Activated naive CD8-positive, alpha-beta T cell treated with anti-CD3 and anti-CD28 coated beads for 36 hours (primary cell): ENCODE measurements at places on chromosomes 5 and 9. TPM values are rescaled to one million over a fixed set of nuclear protein-coding genes. Genes with fewer than 3 reads are reported as not detected.

LPAR1 gene
- total RNA-seq: not detected

NSG2 gene
- total RNA-seq: not detected

SLC1A1 gene
- total RNA-seq: 0.10 TPM

GLRA1 gene
- not detected for total RNA-seq

LRRC19 gene
- not detected for total RNA-seq

LRRC70 gene
- total RNA-seq: 0.34 TPM

SCGB3A2 gene
- total RNA-seq: not detected

SPINK6 gene
- not detected for total RNA-seq

UBE2R2 gene
- 34.5 TPM for total RNA-seq

SLIT3 gene
- total RNA-seq: 0.43 TPM

DDX31 gene
- total RNA-seq: 29.4 TPM

DNA sequence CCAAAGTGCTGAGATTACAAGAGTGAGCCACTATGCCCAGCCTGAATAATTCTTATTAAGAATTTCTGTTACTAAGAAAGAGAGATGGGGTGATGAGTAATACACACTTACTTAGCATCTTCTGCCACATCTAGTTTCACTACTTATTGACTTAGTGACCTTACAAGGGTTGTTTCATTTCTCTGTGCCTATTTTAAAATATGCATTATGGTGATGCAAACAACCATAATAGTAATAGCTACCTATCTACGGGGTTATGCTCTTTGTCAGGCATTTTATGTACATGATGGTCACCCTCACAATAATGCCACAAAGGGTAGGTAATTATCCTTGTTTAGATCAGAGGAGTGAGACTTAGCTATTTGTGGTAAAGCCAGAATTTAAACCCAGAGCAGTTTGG is 499.0 kb upstream of the SGCD start:
- no peak for DNase-seq

DNA sequence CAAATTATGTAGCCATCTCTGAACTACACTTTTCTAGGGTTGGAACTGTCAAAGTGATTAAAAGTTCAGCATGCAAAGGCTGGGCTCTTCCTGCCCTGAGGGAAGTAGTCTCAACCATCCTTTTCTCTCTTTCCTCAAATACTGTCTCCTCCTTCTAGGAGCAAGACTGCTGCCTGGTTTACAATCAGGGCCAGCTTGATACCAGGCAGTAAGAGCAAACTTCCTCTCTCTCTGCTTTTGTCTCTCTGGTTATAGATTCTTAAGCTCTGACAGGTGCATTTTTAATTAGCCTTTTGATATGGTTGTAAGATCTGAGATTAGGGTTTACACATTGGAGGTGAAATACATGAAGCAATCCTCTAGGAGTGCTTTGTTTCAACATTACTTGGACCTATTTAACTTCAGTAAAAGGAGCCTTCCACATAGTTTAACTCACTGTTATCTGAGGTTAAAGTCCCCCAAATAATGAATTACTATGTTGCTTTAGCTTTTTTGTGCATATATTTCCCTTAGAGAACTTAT is 436.1 kb downstream of the SPATA31D1 start:
- no peak for DNase-seq

DNA sequence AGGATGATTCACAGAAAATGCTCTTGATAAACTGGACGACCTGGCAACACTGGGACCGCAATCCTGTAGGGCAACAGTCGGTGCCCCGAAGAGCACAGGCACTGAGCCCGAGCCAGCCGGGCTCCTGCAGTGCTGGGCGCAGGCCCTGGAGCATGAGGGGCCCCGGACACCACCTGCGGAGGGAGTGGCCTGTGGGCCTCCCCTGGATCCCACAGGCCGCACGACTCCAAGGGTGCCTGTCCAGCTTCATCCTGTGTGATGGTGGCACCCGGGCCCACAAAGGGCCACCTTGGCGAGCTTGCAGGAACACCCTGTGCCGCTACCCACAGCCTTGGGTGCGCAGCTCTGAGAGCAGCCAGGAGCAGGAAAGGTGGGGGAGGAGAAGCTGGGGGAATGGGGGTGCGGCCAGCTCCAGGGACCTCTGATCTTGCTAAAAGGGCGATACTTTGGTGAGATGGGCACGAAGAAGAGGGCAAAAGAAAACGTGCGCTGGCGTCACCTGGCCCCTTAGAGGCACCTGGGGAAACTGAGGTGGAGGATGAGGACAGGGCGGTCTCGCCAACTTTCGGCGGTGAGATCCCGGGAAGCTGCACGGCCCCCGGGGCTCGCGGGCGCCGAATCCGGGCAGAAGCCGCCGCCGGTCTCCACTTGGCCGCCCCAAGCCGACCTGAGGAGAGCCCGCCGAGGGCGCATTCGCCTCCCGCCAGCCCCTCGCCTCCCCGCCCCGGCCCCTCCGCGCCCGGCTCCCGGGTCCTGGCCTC is 722 bp downstream of the TBC1D9B start:
- DNase-seq: peak; percentile 32

GRCh38 chr9:19030899-19031298 is 2.1 kb downstream of the SAXO1 start:
- DNase-seq: no peak

GRCh38 chr5:10655972-10656830 is 92.3 kb downstream of the ANKRD33B start:
- no peak for DNase-seq

DNA sequence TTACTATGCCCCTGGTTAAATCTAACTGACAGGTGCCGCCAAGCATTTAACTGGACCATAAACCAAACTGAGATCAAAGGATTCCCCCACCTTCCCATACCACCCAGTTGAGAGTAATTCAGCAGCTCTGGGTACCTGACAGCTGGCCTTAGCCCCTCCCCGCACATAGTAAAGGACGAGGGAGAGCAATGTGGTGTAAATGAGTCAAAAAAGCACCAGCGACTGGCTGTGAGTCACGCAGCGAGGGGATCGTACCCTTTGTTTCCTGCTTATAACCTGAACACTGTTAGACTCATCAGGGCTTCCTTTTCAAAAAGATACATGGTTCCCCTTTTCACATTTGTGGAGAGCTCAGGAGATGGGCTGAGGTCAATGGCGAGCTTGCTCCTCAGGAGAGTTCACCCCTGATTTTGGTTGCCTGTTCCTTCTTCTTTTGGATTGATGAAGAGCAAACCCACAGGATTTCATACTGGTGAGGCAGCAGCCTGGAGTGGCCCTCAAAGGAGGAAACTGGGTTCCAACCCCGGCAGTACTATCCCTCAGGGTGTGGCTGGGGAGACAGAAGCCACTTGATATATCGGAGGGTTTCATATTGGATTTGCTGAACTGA is 71.5 kb downstream of the ANKRD33B start:
- peak; percentile 81 for DNase-seq

GRCh38 chr5:132273631-132274030 is 16.1 kb downstream of the PDLIM4 start:
- DNase-seq: no peak

DNA sequence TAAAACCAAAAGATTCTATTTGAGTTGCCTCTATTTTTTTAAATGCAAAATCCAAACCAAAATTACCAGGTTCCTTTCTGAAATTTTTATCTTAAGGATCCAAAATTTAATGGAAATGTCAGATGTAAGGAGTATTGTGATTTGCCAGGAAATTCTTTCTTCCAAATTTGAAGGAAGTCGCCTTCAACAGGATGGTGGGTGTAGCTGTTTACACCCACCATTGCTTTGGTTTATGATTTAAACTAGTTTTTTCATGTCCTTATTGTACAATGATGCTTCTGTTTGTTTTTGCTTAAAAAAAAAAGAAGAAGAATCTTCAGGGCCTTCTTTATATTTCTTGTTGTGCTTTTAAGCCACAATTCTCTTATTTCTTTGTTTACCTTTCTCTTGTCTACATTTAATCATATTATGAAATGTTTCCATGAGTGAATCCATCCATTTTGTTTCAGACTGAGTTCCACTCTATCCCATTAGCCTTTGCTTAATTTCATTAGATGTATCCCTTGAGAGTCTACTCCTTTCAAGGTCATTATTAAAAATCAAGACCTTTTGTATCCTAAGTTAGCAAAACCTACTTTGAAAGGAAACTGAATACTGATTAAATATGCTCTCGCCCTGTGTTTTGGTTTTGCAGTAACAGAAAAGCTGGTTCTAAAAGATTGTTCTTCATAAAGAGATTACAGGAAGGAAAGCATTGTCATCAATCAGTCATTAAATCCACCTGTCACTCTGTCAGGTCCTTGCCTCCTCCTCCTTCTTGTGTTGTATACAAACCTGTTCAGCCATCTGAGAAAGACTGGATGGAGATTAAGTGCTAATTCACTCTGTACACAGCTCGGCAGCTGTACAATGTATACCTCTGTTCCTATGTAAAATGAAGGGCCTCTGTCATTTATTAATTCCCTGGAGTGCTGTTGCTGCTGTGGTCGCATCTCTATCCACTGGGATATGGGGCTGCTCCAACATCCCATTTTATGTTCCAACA is 45.5 kb upstream of the SLC2A8 start:
- DNase-seq: no peak

- DNase-seq: no peak
These were observed 72.8 kb downstream of the MAPKAP1 start for GRCh38 chr9:125634040-125634717.

DNA sequence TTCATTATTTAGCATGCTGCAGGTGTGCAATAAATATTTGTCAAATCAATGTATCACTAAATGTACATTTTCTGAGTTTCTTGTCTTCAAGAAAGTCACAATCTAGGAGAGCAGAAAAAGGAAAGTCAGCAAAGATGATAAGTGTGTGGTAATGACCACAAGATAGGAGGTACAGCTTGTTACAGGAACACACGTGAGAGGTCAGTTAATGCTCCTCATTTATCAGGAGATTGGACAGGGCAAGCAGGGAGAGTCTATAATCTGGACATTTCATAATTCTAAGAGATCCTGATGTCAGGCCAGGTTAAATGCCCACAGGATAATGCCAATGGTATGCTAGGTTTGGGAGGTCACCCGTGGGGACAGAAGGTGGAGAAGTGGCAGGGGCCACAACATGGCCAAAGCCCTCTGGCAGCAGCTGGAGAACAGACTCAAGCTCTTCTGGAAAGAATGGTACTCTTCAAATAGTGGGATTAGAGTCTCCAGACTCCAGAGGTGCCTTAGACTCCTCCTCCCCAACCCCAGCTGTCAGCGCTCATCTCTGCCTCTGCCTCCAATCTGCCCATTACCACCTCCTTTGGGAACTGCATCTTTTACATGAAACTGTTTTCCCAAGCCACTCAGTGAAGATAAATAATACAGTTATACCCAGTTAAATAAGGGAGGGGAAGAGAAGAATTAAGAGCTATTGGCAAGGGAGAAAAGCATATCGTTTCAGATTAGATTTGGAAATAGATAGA is 114.3 kb downstream of the ASTN2 start:
- DNase-seq: no peak

- no peak for DNase-seq
These were observed 400.1 kb upstream of the PCSK5 start for GRCh38 chr9:75490326-75490725.

GRCh38 chr9:126702151-126703001 is 88.6 kb downstream of the LMX1B start:
- peak; percentile 50 for DNase-seq

DNA sequence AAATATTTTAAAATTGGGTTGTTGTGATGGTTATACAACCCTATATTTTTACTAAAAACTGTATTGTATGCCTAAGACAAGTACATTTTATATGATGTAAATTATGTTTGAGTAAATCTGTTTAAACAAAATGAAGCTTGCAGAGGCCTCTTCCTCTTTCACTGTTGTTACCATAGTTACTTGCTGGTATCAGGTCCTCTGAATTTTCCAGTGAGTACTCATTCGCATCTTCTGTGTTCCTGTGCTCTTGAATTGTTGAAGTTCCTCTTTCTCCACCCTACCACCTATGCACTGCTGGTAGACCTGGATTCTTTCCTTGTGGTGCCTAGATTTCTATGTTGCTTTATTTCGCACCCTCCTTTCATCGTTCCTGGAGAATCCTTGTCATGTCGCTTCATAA is 938.5 kb upstream of the ACO1 start:
- no peak for DNase-seq

DNA sequence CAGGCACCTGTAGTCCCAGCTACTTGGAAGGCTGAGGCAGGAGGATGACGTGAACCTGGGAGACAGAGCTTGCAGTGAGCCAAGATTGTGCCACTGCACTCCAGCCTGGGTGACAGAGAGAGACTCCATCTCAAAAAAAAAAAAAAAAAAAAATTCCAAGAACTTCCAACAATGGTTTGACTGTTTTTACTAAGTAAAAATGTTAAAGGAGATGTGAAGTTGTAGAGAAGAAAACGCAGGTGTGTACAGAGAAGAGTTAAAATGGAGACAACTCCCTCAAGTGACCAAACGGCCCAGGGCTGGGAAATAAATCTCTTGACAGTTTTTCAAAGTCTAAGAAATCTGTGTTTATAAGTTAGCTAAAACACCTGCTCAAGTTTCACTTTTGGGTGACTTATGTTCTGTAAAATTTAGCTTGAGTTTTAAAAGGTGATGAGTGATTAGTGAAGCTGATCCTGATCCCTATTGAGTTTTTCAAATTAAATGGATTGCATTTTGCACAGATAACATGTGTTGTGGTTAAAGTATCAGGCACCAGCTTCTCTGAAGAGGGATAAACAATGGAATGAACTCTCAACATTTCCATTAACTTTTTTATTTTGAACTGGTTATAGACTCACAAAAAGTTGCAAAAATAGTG is 255.2 kb upstream of the CD180 start:
- no peak for DNase-seq

DNA sequence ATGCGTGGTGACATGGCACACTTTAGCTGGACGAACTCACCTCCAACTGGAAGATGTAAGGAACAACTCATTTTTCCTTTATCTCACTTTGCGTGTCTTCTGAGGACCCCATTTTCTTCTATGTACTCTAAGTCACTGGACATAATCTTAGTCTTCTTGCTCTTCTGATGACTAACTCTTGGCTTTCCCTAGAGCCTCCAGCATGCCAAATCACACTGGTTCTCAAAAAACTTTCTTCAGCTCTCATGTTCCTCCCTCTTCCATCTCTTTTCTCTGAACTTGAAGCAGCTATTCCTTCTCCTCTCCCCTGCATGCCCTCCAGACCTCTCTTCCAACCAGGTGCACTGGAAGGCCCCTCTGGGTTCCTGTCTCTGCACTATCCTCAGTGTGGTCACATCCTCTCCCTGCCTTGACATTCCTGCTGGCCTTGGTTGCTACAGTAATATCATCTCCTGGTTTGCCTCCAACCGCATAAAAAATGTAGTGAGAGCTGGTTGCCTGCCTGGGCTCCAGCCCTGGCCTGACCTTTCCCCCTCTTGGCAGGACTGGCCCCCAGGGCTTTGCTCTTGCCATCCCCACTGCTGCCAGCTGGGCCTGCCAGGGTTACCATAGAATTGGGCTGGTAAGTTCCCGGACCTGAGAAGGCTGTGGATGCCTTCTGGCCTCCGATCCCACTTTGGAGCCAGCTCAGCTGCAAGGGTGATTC is 44.8 kb upstream of the BNC2 start:
- no peak for DNase-seq
